ENCODE measurements at places on chromosomes 7 and 10. TPM values are rescaled to one million over a fixed set of nuclear protein-coding genes. Genes with fewer than 3 reads are reported as not detected.

The TACC2 gene
- not detected for total RNA-seq

The TMEM184A gene
- not detected for total RNA-seq

The ADCY1 gene
- total RNA-seq = 52.3 TPM

The SVIL gene
- total RNA-seq = 14.2 TPM

The BLNK gene
- not detected for total RNA-seq

The LBX1 gene
- not detected for total RNA-seq

The TUBB8 gene
- total RNA-seq = not detected

The NPFFR1 gene
- total RNA-seq = 0.02 TPM

The ADRA2A gene
- 0.07 TPM for total RNA-seq

The CYP26C1 gene
- total RNA-seq = not detected

The FAM237B gene
- not detected for total RNA-seq

The GBX1 gene
- not detected for total RNA-seq

The ZC3HAV1L gene
- 9.8 TPM for total RNA-seq

The SSC4D gene
- total RNA-seq = 1.0 TPM

- DNase-seq = no peak
Measured at GRCh38 chr7:91242097-91242844, 22.0 kb upstream of the FZD1 start.

- no peak for DNase-seq
Measured at GRCh38 chr10:12589291-12589690, 239.9 kb downstream of the CAMK1D start.

DNA sequence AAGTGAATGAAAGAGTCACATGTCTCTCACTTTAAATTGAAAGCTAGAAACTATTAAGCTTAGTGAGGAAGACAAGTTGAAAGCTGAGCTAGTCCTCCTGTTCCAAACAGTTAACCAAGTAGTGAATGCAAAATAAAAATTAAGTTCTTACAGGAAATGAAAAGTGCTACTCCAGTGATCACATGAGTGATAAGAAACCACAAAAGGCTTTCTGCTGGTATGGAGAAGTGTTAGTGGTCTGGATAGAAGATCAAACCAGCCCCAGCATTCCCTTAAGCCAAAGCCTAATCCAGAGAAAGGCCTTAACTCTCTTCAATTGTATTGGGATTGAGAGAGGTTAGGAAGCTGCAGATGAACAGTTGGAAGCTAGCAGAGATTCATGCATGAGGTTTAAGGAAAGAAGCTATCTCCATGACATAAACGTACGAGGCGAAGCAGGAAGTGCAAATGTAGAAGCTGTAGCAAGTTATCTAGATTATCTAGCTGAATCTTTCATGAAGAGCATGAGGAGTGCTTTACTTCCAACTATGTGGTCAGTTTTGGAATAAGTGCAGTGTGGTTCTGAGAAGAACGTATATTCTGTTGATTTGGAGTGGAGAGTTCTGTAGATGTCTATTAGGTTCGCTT is 261.6 kb downstream of the MDFIC start:
- no peak for DNase-seq

GRCh38 chr7:137904833-137905232 is 58.1 kb upstream of the DGKI start:
- no peak for DNase-seq

DNA sequence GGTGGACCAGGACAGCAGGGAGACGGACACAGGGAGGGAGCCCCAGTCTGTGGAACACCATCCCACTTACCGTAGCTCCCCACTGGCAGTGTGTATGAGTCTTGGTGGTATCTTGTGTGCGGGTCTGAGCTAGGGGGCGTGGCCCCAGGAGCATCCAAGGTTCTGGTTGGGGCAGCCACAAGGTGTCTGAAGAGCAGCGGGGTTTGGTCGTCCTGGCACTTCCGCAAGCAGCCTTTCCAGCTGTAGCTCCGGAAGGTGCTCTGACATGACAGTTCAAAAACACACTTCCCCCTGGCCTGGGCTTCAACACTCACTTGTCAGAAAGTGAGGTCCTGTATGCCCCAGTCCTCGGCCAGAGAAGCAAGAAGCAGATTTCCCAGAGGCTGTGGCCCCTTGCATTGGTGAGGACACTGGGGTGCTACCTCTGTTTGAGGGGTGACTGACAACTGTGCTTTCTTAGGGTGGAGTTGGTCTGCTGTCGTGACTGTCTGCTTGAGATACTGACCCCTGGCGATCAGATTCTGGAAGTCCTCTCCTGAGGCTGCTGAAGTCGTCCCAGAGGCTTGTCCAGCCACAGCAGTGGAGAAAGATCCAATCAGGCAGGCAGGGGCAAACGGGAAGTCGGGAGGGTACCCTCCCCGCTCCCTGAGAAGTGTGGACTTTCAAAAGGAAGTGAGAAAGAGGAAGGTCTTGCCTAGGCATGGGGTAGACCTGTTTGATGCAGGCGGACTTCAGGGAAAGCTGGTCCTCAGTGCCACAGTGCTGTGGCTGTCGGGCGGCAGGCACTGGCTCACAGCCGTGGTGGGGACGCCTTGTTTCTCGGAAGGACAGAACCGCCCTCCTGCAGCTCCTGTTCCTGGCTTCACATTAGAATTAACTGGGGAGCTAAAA is 51.4 kb upstream of the PFKFB3 start:
- DNase-seq = peak; percentile 67

- no peak for DNase-seq
Measured at GRCh38 chr10:128664729-128665128, 538.5 kb upstream of the MKI67 start.

DNA sequence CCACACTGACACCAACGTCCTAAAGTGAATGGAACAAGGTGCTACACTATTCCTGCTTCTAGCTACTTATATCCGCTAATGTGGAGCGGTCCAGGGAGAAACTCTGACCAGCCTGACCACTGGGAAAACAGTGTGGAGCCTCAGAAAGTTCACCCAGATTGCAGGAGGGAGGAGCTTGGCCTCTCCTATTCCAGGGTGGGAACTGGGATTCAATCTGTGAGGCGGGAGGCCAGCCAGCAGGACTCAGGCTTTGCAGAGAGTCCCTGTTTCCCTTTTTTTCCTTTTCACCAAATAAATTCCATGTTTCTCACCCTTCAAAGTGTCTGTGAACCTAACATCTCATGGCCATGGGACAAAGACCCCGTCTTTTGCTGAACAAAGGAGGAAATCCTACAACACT is 86.4 kb upstream of the SEMA3C start:
- DNase-seq = no peak

GRCh38 chr10:62634576-62634975 is 169.9 kb upstream of the ADO start:
- no peak for DNase-seq

DNA sequence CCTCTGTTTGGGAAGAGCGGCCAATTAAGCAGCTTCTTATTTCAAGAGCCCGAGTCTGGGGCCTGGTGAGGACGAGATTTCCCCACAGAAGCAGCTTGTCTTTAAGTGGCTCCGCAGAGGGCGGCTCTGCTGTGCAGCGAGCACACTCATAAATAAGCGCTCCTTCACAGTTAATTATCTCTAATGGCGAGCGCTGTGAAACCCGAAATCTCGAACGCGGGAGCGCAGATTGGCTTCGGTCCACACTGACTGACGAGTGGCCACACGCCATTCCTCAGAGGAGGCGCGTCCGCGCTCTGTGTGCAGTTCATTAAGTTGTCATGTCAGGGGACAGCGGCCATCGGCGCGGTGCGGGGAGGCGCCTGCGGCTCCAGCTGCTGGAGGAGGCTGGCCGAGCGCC is 560.9 kb downstream of the DNAJB6 start:
- DNase-seq = no peak

DNA sequence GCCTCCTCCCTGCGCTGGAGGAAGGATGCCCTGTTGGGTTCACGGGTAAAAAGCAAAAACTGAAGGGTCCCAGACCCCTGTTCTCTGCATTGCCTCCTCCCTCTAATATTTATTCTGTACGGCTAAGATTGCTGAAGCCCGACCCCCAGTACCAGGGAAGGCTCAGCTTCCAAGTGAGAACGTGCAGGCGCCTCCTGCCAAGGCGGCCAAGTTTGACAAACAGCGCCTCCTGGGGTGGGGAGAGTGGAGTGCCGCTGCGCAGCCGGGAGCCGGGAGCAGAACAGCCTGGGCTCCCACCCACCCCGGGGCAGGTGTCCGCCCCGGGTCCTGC is 4.7 kb upstream of the EBF3 start:
- peak; percentile 68 for DNase-seq

- no peak for DNase-seq
Measured at GRCh38 chr10:48496831-48497779, 107.8 kb downstream of the ARHGAP22 start.

GRCh38 chr10:61746377-61746776 is 83.6 kb downstream of the CABCOCO1 start:
- no peak for DNase-seq

- no peak for DNase-seq
Measured at GRCh38 chr7:151280388-151281019, 32.0 kb upstream of the SMARCD3 start.

GRCh38 chr7:51031216-51031615 is 248.5 kb upstream of the GRB10 start:
- no peak for DNase-seq

DNA sequence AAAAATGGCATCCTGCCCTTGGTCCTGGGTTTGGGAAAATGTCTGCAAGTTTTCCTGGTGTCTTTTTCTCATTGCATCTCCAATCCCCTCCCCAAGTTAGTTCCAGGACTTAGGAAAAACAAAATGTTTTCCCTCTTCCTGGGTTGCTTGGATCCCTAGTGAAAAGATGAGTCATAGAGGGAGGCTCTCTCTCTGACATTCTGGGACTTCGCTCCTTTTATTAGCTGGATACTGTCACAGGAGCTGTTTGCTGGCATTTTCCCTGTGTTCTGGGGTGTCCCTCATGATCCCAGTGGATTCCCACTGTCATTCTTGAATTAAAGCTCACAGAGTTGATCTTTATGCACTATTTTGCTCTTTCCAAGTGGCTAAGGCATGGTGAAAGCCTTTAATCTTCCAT is 316.4 kb upstream of the MBL2 start:
- no peak for DNase-seq

DNA sequence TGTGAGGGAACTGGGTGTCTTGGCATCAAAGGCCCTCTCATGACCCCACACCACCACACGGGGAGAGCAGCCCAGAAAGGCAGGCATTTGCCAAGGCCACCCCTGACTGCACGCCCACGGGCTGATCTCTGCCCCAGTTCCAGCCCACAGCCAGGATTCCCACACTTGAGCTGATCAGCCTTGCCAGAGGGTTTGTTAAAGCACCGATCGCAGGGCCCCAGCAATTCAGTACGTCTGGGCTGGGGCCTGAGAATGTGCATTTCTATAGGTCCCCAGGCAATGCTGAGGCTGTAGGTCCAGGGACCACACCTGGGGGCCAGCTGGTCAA is 103.9 kb downstream of the TNS3 start:
- no peak for DNase-seq

DNA sequence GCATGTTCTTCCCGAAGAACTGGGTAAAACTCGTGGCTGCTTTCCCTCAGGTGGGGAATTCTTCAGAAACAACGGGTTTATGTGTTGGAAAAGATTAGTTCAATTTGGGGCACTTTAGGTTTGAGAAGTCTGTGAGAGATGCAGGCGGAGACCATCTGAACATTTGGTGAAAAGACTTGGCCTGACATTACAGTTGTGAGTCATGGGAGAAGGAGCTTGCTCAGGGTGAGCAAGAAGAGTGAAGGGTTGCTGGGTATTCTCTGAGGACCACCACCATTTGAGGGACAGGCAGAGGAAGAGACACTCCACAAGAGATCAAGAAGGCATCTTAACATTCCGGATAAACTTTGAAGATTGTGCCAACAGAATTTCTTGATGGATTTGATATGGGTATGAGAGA is 88.6 kb downstream of the PODXL start:
- no peak for DNase-seq

DNA sequence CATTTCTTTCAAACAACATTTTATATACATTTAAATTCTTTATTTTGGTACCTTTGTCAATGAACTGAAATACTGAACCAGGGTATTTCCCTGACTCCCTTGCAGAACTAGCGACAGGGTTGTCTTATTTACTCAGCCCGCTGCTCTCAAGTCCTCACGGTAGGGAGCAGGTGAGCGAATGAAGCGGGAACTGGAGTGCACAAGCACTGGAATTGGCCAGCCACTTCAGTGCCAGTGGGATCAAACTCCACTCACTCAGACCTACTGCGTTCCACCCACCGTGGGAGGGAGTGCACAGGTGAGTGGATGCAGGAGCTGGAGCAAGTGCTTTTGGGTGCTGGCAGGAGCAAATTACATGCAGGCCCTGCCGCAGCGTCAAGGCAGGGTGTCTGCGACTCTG is 28.1 kb upstream of the NEUROD6 start:
- no peak for DNase-seq

GRCh38 chr7:149704507-149704906 is 68.9 kb downstream of the ZNF467 start:
- no peak for DNase-seq

- no peak for DNase-seq
Measured at GRCh38 chr7:135204341-135204749, 7.0 kb downstream of the WDR91 start.

DNA sequence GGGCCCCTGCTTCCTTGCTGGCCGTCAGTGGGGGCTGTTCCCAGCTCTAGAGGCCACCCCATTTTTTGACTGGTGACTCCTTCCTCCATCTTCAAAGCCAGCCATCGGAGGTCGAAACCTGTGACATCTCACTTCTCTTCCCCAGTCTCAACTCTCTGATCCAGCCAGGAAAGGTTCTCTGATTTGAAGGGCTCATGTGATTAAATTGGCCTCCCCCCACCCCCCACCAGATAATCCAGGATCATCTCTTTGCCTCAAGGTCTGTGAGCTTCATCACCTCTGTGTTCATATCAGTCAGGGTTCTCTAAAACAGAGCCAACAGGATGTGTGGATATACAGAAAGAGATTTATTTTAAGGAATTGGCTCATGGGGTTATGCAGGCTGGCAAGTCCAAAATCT is 5.6 kb upstream of the RAMP3 start:
- no peak for DNase-seq

- peak; percentile 23 for DNase-seq
Measured at GRCh38 chr7:127486654-127487053, 94.1 kb upstream of the ZNF800 start.

GRCh38 chr7:2019711-2020511 is 212.8 kb downstream of the MAD1L1 start:
- peak; percentile 56 for DNase-seq

DNA sequence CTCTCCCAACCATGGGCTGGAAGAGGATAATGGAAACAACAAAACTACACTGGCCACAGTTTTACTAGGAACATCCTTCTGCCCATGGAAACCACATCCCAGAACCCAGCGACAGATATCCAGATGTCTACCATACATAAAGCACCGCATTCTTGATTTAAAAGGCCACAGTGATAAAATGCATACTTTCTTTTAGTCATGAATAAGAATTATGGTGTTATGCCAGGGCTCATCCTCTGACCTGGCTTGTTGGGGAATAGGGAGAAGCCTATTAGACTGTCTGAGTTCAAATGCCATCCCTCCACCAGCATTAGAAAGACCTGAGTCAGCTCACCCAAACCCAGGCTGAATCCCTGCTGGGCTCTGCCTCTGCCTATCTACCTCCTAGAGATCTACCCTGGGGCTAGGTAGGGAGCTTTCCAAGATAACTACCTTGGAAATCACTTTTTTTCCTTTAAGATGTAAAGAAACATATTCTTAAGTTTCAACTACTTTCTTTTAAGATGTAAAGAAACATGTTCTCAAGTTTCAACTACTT is 5.2 kb downstream of the ABCA13 start:
- DNase-seq = no peak
